Activated T-cell treated with anti-CD3 and anti-CD28 coated beads for 48 hours (primary cell): ENCODE measurements at places on chromosomes 7 and 10.

DNA sequence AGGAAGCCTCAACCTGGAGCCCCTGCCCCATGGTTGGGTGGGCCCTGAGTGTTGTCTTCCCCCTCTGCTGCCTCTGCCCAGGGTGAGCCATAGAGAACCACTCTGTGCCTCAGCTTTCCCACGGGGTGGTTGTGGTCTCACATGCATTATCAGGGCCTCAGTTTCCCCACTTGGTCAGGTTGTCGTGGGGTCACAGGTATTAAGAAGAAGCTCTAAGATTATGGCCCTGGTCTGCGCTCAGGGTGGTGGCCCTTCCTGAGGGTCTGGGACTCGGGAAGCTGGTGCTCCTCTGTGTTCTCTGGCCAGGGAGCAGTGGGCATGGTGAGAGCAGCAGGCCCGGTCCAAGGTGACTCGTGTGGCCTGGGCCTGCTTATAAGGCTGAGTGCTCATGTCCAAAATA lies 17.8 kb downstream of the LRRC27 start:
- DNase-seq = no peak

DNA sequence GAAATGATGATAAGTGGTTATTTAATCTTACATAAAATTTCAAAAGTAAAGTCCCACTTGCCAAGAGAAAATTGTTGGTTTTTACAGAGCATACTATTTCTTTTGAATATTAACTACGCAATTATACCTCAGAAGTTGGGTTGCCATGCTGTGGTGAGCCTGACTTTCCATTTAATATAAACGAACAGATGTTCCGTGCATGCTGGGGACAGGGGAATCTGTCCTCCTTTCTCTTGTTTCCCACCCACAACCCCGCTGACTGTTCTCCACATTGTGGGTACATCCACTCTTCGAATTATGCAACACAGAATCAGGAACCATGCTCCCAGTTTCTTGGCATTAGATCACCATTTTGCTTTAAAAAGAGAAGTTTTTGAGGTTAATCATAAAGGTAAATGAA lies 29.2 kb upstream of the RTKN2 start:
- no peak for DNase-seq

DNA sequence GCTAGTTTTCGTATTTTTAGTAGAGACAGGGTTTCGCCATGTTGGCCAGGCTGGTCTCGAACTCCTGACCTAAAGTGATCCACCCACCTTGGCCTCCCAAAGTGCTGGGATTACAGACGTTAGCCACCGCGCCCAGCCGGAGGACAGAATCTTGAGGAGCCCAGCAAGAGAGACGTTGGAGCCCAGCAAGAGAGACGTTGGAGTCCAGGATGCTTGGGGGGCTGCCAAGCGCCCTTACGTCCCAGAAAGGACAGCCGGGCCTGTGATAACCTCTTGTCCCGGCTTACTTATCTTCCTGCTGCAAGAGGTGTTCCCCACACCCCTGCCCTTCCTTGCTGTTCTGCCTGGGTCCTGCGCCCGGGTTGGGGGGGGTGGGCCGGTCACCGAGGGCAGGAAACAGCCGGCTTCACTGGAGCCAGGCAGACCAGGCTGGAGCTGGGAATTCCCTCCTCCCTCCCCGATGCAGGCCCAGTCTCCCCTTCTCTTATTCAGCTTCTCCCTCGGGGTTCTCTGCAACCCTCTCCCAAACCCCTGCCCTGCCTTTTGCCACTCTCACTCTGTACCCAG lies 1.9 kb upstream of the EPHB4 start:
- no peak for DNase-seq

DNA sequence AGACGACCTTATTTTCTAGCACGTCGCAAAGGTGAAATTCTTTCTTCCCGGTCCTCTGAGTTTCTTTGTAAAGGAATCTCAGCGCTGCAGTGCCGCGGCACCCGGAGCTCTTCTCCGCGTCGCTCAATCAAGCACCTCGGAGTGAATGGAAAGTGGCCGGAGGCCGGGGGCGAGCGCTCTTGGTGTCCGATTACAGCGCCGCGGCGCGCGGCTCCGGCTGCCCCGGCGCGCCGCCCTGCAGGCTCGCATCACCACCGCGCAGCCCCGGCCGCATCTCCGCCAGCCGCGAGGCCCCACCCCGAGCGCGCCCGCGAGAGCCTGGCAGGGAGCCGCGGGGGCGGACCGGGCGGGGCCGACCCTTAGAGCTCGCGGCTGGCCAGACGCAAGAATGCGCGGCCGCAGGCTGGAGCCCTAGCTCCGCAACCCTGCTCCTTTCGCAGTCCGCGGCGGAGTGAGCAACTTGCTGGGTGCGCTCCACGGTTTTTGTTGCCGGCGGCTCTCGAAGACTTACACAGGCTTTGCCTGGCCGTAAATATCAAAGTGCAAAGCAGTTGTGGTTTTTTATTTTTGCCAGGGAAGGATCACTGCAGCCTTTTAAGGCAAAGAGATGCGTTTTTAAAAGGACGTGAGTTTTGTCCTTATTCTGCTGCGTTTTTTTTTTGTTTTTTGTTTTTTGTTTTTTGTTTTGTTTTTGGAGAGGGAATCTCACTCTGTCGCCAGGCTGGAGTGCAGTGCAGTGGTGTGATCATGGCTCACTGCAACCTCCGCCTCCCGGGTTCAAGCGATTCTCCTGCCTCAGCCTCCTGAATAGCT lies at the start of gene SEMA3C:
Gene SEMA3C (minus strand): TSS at position 143 of the 813 bp plus-strand sequence. CDS start 2,270 bp downstream, outside the sequence.
- peak; percentile 18 for DNase-seq

DNA sequence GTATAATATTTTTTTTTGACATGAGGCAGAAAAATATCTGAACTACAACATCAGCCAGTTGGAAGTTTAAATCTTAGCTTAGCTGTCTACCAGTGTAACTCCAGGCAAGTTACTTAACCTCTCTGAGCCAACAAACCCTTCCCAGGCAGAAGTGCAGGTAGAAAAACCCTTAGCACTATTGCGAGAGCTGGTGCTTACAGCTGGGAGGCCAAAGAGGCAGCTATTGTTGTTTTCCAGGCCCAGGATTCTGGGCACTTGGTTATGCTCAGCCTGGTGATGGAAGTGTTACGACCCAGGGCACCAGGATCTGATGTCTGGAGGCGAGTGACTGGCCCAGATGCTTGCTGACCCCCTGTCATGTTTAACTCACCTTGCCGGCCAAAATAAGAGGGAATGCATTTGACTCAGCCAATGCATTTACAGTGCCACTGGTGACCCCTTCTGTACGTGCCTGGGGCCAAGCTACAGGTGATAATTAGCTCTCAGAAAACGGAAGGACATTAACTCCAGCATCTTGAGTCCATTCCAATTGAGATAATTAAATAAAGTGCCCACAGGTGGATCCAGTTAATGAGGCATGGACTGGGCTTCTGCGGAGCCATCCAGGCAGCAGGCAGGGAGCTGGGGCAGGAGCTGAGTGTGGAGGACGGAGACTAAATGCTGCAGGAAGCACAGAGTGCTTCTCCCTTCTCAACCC lies 126.5 kb upstream of the HABP2 start:
- no peak for DNase-seq

DNA sequence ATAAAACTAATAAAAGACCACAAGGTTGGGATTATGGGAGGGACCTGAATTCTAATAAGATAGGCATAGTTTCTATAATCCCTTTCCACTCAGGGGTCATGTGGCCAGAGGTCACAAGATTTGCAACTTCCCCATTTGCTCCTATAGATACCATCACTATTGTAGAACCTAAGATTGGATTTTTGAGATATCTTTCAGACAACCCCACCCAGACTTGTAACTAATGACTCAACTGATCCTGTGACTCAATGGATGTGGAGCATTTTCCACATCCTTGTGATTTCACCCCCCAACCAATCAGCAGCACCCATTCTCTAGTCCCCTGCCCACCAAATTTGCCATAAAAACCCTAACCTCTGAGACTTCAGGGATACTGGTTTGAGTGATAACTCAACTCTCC lies 51.9 kb upstream of the PIK3AP1 start:
- DNase-seq = no peak

DNA sequence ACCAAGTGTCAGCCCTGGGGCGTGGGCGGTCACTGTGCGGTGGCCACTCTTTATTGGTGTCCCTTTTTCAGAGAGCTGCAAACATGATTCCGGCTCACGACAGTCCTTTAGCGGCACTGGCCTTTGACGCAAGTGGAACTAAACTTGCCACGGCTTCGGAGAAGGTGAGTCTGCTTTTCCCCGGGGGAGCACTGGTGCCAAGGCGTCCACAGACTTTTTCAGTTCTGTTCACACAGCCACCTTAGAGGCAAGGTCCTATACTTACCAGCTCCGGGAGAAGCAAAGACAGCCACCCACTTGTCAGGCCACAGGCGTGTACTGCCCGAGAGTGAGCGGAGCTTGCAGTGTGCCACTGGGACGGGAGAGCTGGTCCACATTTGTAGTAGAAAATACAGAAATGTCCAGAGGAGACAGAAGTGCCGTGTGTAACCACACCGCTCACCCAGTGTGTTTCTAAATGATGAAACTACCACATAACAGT lies 27.9 kb downstream of the WIPI2 start:
- no peak for DNase-seq

DNA sequence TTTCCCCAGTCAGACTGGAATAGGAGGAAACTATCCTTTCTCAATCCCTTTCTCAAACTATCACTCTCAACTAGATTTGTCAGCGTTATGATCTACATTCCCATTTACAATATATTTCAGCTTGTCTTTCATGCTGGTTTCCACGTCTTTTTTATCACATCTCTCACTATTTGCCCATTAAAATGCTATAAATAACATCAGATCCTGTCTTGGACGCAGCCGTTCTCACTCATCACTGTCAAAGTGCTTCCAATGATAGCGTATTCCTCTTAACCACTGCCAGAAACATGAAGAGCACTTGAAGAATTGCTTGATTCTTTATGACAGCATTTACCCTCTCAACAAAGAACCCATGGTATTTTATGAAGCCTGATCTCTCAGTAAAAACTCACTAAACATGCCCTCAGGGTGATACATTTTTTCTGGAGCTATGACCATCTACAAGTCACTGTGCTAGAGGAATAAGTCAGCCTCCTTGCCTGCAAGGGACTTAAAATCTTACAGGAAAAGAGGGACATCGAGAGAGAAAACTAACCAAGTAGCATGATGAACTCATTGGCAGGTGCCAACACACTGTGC lies 205.6 kb upstream of the PFKP start:
- no peak for DNase-seq

- DNase-seq = no peak
Measured at GRCh38 chr10:46525177-46525823, 31.2 kb downstream of the GPRIN2 start.

DNA sequence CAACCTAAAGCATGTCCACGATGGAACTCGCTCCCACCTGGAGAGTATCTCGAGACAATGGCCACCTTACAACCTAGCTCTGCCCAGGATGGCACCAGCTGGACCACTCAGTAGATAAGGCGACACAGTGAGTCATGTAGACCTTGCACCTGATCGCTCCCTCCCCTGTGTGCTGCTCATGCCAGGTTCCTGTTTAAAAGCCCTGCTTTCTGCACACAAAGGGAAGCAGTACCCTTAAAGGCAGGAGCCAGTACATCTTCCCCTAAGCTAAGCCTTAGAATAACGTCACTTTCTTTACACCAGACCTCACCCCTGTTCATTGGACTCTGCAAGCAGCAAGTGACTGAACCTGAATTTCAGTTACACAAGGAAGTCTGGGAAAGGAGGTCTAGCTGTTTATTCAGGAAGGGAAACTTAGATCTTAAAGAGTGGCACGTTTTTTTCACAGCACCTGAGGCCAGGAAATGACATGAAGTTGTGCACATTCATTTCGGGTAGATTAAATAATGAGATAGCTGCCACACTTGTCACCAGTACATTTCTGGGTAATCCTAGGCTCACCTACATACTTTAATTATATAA lies 117.9 kb downstream of the MTPAP start:
- no peak for DNase-seq

DNA sequence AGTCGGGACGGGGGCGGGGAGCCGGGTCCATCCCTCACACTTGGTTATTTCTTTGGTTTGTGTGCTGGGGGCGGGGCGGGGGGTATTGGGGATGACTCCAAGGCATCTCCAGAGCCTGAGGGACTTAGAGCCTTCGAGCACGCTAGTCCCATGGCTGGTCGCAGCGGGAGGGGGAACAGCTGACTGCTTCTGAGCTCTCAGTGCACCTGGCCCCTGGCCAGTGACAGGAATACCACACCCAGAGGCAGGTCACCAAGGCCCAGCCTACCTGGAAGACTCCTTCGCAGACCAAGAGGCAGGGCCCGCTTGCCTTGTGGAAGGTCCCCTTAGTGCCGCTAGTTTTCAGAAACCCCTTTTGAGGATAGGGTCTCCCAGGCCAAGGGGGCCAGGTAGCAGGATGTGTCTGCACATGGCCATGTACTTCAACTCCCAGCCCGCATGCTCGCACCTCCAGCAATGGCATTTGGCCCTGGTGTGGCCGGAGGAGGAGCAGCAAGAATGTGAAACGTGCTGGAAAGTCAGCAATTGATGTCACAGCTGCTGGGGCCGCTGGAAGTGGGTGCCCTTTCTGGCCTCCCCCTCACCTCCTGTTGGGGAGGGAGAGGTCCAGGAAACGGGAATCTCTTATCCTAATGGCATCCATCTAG lies 40.3 kb downstream of the AGAP3 start:
- no peak for DNase-seq

DNA sequence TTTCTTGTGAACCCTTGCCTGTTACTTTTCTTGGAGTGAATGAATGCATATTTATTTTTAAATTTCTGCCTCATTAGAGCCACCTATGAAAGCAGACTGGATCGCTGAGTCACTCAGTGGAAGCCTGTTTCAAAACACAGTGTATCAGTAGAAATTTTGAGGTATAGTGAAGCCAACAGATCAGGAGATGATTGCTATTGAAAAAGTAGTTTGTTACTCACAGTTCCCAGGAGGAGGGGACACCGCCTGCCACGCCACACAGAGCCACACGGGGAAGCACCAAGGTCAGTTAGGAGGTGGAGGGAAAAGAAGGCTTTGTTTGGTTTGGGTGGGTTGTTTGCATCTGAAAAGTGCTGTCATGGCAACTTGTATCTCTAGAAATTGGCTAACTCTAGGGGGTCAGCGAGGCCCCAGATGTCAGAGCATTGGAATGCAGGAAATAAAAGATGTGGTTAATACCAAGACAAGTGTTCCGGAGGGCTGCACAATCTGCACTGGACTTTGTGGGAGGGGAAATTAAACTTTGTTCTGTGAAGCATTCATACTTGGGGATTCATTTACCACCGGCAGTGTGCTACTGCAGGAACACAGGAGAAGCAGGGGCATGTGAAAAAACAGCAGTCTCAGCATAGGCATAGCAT lies 106.4 kb upstream of the SDK1 start:
- no peak for DNase-seq

DNA sequence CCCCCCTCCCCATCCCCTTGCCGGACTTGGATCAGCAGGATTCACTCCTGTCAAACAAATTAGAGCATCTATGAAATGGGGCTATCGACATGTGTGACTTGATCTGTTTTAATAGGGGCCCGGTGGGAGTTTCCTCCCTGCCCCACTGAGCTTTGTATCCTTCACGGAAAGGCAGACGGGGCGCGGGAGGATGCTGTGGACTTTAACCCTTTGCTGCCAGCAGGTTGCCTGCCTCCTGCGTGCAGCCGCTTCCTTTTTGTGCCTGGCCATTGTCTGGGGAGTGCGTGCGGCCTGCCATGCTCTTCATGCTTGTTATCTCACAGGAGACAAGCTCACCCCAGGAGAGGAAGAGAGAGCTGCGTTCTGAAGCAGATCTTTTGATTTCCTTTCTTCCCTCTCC lies 512.8 kb upstream of the GALNT17 start:
- no peak for DNase-seq

GRCh38 chr7:91193141-91193540 lies 71.1 kb upstream of the FZD1 start:
- no peak for DNase-seq
